ENCODE measurements at places on chromosomes 4 and X.

GRCh38 chr4:7811536-7812191, 128.0 kb downstream of the AFAP1 start:
- no peak for DNase-seq

DNA sequence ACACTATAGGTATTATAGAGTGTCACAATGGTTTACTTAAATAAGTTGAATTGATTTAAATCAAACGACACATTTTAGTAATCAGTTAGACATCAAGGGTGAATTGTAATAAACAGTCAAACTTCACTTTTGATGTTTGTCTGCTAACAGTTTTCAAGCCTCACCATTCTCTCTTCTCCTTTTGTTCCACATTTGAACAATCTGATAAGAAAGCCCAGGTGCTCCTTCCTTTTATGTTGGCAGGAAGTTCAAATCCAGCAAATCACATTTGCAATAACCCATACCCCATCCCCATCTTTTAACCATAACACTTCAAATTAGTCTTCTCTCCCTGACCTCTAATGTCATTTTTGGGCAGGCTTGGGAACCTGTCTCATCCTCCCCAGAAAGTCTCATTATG, 63.4 kb upstream of the GC start:
- no peak for DNase-seq

GRCh38 chr4:68184923-68185322, 55.3 kb upstream of the TMPRSS11F start:
- DNase-seq: no peak

DNA sequence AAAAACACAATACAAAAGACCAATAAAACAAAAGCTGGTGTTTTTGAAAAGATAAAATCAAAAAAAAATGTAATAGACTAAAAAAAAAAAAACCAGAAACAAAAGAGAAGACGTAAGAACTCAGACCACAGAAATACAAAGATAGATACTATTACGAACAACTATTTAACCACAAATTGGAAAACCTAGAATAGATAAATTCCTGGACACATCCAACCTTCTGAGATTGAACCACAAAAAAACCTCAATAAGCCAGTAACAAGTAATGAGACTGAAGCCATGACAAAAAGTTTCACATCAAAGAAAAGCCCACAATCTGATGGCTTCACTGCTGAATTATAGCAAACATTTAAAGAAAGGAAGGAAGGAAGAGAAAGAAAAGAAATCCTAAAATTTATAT, 16.2 kb downstream of the RCHY1 start:
- DNase-seq: no peak
